ENCODE measurements at places on chromosomes 1 and 21.

DNA sequence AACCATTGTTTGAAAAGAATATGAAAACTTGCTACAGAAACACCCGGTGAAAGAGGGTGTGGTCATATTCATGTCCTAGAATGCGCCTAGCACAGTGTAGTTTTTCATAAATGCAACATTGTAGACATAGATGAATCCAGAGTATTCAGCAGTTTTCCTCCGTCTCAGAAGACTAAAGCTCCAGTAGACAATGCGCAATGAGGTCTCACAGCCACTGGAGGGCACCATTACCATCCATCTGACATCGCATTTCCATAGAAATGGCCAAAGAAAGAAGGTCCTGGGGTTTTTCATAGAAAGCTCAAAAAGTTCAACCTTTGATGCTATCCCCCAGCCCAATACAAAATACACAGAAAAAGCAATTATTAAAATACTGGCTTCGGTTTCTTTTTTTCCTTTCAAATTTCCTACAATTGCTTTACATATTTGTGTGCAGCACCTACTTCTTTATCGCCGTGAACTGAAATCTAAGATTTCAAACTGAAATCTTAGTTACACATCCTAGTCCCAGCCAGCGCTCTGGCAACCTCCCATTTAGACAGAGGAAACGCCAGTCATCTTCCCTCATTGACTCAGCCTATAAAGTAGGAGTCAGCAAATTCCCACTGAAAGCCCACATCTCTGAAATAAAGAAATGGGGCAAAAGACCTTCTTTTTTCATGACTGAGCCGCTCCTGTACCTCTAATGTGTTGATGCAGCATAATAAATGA lies 3.9 kb upstream of the CD58 start:
- DNase-seq = peak; percentile 54

GRCh38 chr1:32398401-32398800 lies 4.2 kb upstream of the BSDC1 start:
- DNase-seq = no peak

DNA sequence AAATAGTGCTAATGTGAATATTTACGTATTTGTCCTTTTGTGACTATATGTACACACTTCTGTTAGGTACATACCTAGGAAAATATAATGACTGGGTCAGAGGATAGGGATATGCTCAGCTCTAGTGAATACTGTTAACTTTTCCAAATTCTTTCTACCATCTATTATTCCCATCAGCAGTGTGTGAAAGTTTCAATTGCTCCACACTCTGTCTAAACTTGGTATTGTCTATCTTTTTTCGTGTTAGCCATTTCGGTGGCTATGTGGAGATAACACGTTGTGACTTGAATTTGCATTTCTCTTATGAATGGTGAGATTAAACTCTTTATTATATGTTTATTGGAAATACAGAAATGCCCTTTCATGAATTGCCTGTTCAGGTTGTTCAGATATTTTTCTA lies 22.7 kb upstream of the LELP1 start:
- no peak for DNase-seq

GRCh38 chr1:232844791-232845190 lies 39.6 kb downstream of the MAP10 start:
- DNase-seq = no peak

- no peak for DNase-seq
Observed at GRCh38 chr1:218967836-218968235, 205.8 kb upstream of the LYPLAL1 start.

GRCh38 chr1:112818990-112819689 lies 104.0 kb upstream of the PPM1J start:
- DNase-seq = peak; percentile 49

- DNase-seq = no peak
Observed at GRCh38 chr1:211531194-211532087, 39.5 kb upstream of the RD3 start.

- no peak for DNase-seq
Observed at GRCh38 chr1:172946814-172947507, 103.8 kb downstream of the TNFSF18 start.

- DNase-seq = peak; percentile 12
Observed at GRCh38 chr1:90579212-90579802, 137.8 kb downstream of the BARHL2 start.

DNA sequence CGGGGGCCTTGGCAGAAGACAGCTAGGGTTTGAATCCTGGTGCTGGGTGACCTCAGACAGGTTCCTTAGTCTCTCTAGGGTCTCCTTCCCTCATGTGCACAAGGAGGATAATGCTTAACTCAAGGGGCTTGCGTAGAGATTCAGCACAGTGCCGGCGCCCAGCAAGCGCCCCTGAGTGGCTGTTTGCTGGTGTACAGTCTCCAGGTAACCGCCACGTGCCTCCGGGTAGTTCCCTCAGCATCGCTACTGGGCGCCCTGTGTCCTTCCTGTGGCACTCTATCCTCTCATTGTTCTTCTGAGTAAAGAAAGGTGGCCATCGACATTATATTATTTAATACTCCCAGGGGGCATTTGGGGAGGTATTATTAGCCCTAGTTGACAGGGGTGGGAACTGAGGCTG lies 80.9 kb downstream of the NENF start:
- no peak for DNase-seq

GRCh38 chr1:225879521-225880221 lies 2.5 kb downstream of the TMEM63A start:
- no peak for DNase-seq
